ENCODE measurements at places on chromosomes 12 and 14. TPM values are rescaled to one million over a fixed set of nuclear protein-coding genes. Genes with fewer than 3 reads are reported as not detected.

Gene ALG10
- total RNA-seq, result 4.5 TPM

Gene NXPH4
- 1.9 TPM for total RNA-seq

Gene ESPL1
- total RNA-seq, result 0.06 TPM

Gene SHMT2
- 30.8 TPM for total RNA-seq

DNA sequence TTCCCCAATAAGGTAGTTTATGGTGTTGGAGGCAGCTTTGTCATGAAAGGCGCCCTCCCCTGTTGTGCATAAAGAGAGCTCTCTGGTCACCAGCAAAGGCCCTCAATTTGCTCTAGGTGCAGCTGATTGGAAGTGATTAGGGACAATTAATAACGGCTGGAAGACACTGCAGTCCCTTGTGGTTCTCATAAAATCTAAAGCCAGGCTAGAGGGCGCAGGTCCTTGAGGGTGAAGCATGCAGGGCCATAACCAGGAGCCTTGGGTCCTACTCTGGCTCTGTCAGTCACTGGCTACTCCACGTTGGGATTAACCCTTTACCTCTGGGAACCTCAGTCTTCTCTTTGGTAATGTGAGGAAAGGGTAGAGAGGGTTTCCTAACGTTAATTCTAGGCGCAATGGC lies 1.9 kb downstream of the DAAM1 start:
- no peaks in the 10 kb centered on the region for H3K36me3 ChIP-seq
- H3K4me3 ChIP-seq, result peak overlapping the region; percentile 97
- H3K27ac ChIP-seq, result peak overlapping the region; percentile 94
- no peak for DNase-seq
- no peaks in the 10 kb centered on the region for H3K27me3 ChIP-seq

DNA sequence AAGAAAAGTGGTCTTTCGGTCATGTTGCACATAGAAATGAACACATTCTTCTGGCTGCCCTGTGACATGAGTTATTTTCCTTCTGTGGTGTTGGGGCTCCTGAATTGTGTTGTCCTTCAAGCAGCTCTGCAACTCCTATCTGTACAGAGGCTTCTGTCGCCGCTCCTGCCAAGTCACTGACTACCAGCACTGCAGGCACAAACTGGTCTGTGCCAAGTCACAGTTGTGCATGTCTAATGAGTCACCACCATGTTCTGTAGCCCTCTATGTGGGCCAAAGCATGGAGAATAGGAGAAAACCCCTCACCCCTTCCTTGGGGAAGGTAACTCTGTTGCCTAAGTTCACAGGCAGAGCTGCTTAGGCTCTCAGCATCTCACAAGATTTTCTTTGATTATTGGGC lies 283.3 kb downstream of the RPL10L start:
- no peak for DNase-seq
- no peak overlapping the region for H3K27ac ChIP-seq
- no peaks in the 10 kb centered on the region for H3K4me1 ChIP-seq
- no peak overlapping the region for H3K4me3 ChIP-seq

DNA sequence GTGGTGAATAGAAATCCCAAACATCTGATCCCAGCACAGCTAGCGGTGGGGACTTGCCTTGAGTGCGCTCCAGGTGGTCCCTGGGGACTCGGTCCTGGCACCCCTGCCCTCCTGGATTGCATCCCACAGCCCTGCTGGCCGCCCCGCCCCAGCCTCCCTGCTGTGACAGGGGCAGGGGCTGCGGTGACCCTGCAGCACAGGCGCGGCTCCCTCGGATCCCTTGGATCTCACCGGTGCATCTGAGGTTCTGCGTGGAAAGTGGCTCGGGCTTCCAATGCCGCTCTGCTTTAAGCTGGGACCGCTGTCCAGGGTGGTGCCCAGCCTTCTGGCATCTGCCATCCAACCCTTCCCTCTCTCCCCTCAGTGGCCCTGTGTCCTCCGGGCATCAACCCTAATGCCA lies 16.0 kb downstream of the ANKRD9 start:
- DNase-seq, result peak; percentile 6
- H3K4me1 ChIP-seq, result peaks cover 4% of the 10 kb centered on the region
- H3K27ac ChIP-seq, result no peak overlapping the region
- H3K27me3 ChIP-seq, result no peaks in the 10 kb centered on the region
- H3K4me3 ChIP-seq, result no peak overlapping the region
- peaks cover 29% of the 10 kb centered on the region for H3K36me3 ChIP-seq

DNA sequence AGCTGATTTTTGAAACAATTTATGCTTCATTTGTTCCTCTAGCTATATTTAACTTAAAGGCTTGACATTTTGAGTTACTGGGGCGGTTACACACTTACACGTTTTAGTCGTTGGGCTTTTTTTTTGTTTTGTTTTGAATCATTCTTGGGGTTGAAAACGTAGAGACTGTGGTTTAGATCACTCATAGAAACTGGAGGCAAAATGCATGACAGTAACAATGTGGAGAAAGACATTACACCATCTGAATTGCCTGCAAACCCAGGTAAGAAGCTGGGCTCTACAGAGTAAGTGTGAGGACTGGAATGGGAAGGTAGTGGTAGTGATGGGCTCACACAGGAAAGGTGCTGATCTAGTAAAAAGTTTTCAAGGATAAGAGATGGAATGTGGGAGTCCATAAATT lies at the start of gene CLEC2D:
Gene CLEC2D (plus strand): TSS at position 180 of the 400 bp plus-strand sequence. CDS start 22 bp downstream, at position 202.
- H3K36me3 ChIP-seq, result no peaks in the 10 kb centered on the region
- no peak within 1 kb of the TSS for H3K4me3 ChIP-seq

- no peaks in the 10 kb centered on the region for H3K27me3 ChIP-seq
- H3K36me3 ChIP-seq, result peaks cover 8% of the 10 kb centered on the region
- DNase-seq, result no peak
- peak overlapping the region; percentile 98 for H3K27ac ChIP-seq
Measured at GRCh38 chr12:12726555-12727093, 9.5 kb downstream of the CDKN1B start.
